Subcutaneous adipose tissue (tissue), 4 donors: ENCODE measurements at places on chromosomes 3 and 15. TPM values are rescaled to one million over a fixed set of nuclear protein-coding genes. Genes with fewer than 3 reads are reported as not detected.

GOLGA6D gene
- total RNA-seq: 0.34 TPM

DYNLT2B gene
- 3.1 TPM for total RNA-seq

ACOX2 gene
- total RNA-seq: 27.1 TPM

EFCC1 gene
- 0.33 TPM for total RNA-seq

CADPS gene
- total RNA-seq: not detected

CASR gene
- not detected for total RNA-seq

CHRNA5 gene
- 0.38 TPM for total RNA-seq

GNAT1 gene
- total RNA-seq: not detected

ZNF662 gene
- total RNA-seq: 4.9 TPM

SNAPC5 gene
- total RNA-seq: 19.8 TPM

LMOD3 gene
- total RNA-seq: not detected

CAND2 gene
- total RNA-seq: 1.5 TPM

ATR gene
- total RNA-seq: 24.2 TPM

ST3GAL6 gene
- total RNA-seq: 41.2 TPM

FBXO45 gene
- total RNA-seq: 7.3 TPM

SLC15A2 gene
- 1.3 TPM for total RNA-seq

PLCH1 gene
- not detected for total RNA-seq

ZMYND10 gene
- total RNA-seq: not detected

ARRDC4 gene
- total RNA-seq: 18.6 TPM
